ENCODE measurements at places on chromosomes 6 and 20.

DNA sequence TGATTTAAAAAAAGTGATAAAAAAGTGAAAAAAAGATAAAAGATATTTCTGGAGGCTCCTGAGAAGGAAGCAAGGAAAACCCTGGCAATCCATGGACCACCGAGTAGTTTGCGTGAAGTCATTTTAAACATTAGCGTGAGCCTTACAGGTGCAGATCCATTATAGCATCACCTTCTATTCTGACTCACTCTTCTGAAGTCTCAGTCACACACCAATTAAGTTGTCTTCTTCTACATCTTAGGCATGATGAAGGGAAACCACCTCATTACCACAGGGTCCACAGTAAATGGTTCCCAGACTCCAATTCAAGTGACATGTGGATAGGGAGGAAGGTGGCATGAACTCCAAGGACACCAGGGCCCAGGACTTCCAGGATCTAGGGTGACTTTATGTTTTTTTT is 99.1 kb downstream of the GJA10 start:
- no peak for DNase-seq

- no peak for DNase-seq
These were observed 546.2 kb downstream of the MEI4 start for GRCh38 chr6:78199044-78199443.

GRCh38 chr6:140825731-140826130 is 1307.0 kb upstream of the GJE1 start:
- DNase-seq = no peak

- no peak for DNase-seq
These were observed 237.4 kb upstream of the GMDS start for GRCh38 chr6:2482773-2483172.

DNA sequence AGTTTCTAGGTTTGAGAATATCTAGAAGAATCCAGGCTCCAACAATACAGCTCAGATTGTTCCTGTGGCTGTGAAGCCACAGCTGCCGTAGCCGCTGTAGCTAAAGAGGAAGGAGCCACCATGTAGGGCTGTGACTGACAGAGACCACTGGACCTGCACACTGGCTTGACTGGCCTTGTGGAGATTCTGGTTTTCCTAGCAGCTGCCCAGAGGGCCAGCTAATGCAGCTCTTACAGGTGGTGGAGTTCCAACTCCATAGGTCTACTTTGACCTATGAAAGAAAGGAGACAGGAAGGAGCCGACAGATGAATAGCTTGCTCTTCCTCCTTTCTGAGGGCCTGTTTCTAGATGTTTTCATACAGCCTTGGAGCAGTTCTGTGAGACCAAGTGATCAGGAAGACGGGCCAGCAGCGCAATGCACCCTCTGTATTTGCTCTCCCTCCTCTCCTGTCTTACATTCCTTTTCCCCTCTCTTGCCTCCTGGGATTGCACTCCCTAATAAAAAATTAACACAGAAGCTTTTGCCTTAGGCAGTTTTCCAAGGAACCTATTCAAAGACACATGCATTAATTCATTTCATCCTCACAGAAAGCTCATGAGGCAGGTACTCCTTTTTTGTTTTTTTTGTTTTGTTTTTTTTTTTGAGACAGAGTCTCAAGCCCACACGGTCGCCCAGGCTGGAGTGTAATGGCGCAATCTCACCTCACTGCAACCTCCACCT is 51.8 kb upstream of the MYB start:
- DNase-seq = no peak

DNA sequence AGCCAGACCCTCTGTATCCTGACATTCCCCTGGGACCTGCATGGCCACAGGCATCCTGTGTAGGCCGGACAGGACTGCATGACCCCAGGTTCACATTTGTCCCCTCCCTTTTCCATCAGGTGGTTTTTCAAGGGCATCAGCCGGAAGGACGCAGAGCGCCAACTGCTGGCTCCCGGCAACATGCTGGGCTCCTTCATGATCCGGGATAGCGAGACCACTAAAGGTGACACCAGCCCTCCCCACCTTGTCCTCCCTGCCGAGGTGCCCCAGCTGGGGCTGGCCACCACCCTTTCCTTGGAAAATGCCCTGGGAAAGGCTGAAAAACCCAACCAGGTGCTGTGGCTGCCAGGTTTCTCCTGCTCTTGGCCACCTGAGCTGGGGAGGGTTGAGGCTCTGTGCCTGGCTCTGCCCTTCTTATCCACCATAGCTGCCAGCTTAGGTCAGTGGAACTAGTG is 27.6 kb downstream of the HCK start:
- DNase-seq = no peak

DNA sequence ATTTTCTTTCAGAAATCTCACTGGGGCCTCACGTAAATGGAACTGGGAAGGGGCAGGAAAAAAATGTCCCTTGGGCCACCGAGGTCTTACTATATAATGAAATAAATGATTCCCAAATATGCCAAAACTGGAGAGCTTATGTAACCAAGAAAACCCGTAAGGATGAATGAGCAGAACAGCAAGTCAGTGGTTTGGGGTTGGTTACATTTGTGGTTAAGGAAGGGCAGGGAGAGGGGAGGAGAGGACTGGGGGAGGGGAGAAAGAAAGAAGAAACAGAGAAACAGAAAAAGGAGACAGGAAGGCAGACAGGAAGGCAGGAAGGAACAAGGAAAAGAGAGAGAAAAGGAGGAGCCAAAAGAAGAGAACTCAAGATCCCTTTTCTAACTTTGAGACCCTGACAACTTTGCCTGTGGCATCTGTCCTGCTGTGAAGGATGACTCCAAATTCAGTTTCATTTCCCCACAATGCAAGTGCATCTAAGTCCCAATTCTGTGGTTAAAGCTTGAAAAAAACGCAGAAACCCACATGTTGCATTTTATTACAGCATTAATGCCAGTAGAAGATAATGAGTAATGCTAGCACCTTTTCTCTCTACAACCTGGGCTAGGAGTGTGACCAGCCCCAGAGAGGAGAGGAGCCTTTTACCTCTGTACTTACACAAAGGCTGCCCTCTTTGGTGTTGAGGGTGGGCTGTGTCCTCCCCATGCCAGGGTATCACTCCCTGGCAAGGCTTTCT is 10.8 kb upstream of the ARMC2 start:
- no peak for DNase-seq

DNA sequence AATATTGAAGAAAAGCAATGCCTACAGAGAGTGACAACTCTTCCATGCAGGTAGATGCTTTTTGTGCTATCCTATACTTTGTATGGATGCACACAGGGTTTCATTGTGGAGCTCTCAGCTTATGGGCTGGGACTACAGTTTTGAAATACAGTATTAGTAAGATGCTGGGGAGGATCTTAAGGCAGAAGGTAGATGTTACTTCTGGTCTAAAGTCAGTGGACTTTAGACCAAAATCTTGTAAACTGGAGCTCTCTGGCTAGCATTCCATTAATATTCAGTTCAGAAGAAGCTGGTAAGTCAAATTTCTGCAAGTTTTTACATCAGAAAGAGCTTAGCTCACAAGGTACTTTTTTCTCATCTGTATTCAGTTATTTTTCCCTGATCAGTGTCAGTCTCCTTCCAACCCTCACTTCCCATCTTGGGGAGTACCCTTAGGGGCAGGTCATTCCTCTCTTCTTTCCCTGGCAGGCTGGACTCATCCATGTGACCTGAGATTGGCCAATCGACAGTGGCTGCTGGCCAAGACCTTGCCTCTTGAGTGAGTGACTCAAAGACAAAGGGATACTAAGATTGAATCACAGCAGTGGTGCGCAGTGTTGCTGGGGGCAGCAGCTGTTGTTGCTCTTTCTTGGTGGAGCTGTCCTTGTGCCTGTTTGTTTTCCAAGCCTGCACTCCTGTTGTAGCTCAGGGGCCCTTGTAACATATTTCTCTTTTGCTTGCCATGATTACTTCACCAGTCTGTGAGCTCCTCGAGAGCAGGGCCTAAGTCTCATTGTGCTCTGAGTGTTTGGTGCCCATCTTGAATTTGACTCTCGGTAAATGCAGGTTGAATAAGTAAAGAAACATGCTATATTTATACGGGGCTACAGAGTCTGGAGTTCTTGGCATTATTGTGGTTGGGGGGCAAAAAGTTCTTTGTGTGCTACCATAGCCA is 2.8 kb upstream of the PHF20 start:
- peak; percentile 20 for DNase-seq

DNA sequence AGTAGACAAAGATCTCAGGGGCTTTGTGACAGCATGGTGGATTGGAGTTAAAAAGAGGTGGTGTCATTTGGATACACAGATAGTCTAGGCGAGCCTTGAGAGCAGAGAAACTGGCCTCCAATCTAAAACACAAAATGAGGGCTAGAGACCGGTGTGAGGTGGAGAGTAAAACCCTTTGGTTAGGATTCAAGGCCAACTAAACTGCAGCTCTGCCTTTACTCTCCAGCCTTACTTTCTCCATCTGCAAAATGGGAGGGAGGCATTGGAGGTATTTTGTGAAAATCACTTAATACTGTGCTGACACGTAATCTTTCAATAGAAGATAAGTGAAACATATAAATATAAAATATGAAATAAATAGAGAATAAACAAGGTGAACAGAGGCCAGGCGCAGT is 89.1 kb upstream of the QKI start:
- no peak for DNase-seq

- no peak for DNase-seq
These were observed 241.0 kb downstream of the ADGRG6 start for GRCh38 chr6:142542704-142543233.

All from NCI-H1092 treated with DMSO at 0.1 percent for 48 hours (cell line).